ENCODE measurements at places on chromosomes 1 and 21. TPM values are rescaled to one million over a fixed set of nuclear protein-coding genes. Genes with fewer than 3 reads are reported as not detected.

DNA sequence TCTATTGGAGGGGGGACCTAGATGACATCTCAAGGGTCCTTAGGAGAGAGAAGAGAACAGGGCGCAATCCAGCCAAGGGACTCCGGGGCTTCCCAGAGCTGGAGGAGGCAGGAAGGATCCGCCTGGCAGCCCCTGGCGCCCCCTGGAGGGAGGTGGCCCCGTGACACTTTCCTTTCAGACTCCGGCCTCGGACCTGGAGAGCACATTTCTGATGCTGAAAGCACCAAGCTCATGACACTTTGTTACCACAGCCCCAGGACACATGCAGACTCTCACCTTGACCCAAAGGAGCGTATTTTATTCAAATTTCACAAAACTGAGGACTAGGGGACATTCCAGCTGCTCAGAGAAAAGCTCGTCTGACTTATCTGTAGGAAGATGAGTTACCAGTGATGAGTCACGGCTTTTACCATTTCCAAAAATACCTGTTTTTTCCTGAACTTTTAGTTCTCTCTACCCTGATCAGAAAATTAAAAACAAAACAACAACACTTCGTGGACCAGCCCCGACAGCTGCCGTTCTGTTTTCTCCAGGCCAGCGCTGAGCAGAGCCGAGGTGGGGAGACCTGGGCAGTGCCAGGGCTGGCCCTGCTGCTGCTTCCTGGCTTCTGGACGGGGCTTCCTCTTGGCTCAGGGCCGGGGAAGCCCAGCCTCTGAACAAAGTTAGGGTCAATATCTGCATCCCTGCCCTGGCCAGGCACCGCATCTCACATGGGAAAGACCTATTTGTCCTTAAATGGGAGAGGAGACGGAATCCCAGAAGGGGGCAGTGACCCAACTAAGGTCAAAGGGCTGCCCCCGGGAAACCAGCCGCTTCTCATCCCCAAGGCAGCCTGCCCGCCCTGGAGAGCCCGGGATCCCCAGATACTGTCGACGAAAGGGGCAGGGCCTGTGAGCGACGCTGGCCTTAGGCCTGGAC lies 21.6 kb upstream of the POFUT2 start:
- DNase-seq: peak; percentile 47

DNA sequence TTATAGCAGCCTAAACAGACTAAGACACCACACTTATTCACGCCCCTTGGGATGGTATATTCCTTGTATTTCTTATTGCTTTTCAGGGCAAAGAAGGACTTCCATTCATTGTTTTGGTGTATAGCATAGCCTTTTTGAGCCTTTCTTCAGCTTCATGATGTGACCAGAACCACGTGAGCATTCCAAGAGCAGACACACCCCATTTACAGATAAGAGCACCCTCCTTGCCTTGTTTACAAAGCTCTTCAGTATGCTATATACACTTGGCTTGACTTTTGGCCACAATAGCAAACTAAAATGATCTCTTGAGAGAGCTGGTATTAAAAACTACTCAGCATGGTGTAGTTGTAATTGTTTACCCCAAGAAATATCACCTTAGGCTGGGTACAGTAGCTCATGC lies 78.7 kb downstream of the PIK3R3 start:
- DNase-seq: no peak

GRCh38 chr1:33670567-33670966 lies 193.3 kb upstream of the HMGB4 start:
- no peak for DNase-seq

- no peak for DNase-seq
These were observed 24.8 kb upstream of the AVPR1B start for GRCh38 chr1:206142011-206142410.

DNA sequence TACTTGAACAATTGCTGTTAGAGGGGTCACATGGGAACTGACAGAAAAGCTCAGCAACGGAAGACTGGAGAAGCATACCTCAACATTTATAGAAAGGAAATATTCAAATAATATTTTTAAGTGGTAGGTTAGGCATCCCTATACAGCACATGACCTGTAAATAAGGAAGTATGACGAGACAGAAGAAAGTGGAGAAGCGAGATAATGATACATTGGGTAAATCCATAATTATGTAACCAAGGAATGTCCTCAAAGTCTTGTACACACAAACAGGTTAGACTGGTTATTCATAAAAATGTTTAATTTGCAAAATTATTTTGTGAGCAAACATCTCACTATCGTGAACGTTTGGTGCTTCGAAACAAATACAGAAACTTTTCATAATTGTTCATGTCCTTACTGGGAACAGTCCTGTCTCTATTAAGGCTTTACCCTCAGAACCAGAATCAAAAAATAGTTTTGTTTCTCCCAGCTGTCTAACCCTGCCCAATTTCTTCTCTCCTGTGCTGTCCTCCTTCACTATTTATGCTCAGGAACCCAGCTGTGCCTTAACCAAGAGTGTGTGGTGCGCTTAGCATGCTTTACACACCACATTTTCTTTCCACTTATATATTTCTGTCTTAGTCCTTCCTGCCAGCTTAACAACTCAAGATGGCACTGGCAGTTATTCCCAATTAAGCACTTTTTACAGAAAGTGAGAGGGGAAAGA lies 10.2 kb downstream of the KMO start:
- DNase-seq: no peak

DNA sequence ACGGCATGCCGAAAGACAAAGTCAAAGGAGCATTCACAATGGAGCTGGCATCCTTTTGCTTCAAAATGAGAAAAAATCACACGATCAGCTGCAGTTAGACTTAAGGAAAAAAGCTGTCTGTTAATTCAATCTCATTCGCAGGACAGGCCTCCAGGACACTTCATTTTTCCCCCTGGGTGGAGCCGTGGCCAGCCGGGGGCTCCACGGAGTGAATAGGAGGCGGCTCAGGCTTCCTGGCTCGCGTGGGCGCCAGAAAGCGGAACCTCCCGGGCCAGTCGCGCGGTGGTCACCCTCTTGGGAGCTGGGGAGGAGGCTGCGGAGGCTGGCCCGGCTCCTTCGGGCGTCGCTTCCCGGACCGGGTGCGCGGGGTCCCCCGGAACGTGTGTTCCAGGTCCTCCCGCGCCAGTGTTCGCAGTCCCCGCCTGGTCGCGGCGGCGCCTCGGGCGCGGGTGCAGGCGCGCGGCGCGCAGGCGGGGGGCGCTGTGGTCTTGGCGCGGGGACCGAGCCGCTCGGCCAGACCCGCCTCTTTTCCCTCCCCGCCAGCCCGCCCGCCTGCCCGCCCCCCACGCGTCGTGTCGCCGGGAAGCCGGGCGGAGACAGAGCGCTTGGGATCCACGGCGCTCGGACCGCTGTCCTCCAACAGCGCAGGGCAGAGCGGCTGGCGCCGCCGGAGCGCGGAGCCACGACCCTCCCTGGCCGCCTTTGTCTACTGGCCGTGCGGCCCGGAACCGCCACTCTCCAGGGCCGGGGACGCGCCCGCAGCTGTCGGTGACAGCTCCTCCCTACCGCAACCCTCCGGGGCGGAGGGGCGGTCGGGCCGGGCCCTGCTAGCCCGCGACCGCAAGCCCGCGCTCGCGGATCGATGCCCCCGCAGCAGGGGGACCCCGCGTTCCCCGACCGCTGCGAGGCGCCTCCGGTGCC lies at the start of gene RHOU:
Gene RHOU, plus strand, starts transcription at position 599 of the 921 bp plus-strand sequence. Its CDS starts 264 bp downstream, at position 863.
- DNase-seq: peak; percentile 76

DNA sequence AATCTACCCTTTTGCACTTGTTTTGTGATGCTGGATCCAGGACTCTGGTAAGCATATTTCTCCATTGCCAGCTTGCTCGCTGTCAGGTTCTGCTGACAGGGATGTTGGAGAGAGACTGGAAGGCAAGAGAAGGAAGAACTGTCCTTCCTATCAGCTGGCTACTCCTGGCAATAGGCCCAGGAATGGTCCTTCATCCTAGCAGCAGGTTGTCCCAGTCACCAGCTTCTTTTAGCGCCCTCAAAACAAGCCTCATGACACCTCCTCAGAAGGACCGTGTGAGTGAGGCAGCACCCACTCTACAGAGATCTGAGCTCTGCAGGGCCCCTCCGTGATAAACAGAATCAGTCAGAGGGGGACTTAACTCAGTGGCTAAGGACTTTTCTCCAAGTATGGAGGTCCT lies 33.1 kb upstream of the SLAMF9 start:
- DNase-seq: no peak

DNA sequence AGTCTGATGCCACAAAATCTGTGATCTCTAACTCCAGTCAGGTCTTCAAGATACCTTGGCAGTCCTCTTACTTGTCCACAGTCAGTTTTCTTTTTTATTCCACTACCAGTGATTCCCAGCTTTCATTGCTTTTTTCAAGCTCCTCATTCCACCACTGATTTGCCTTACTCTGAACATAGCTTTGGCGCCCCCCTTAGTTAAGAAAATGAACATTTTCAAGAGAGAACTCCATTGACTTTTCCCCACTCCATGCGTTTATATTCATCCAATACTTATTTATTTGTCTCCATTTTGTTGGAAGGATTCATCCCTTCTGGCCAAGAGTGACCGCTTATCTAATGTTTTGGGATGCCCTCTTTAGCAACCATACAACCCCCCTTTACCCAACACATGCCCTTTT lies 33.9 kb upstream of the IPO9 start:
- DNase-seq: no peak

GRCh38 chr1:214801191-214801590 lies 198.2 kb downstream of the CENPF start:
- no peak for DNase-seq

- DNase-seq: no peak
These were observed 881.0 kb downstream of the AMY1C start for GRCh38 chr1:104630567-104631149.

GRCh38 chr1:30663596-30664091 lies 59.7 kb downstream of the MATN1 start:
- DNase-seq: no peak

DNA sequence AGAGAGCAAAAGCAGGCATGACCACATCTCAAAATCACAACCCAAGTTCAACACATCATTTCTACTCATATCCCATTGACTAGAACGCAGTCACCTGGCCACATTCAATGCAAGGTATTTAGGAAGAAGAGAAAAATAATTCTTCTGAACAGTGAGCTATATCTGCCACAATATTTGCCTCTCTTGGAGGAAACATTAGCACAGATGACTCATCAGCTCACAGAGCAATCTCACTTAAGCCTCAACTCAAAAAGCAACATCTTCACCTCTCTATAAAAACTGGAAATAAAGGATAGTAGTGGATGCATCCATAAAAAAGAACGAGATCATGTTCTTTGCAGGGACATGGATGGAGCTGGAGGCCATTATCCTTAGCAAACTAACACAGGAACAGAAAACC lies 143.9 kb upstream of the FMN2 start:
- no peak for DNase-seq

DNA sequence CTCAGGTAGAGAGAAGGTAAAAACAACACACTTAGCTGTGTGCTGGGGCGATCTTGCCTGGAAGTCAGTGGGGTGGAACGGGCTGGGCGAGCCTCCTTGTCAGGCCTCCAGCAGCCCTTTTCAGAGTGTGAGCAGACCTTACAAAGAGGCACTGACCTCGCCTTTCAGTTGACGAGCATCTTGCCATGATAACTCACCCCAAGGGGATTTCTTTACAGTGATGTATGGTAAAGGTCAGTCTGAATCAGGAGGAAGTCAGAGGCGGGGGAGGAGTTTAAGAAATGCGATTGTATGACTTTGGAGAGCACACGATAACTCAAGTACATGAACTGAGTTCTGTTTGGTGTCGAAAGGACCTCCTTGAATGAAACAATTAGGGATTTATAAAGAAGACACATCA lies 326.5 kb upstream of the PROX1 start:
- no peak for DNase-seq

- DNase-seq: no peak
These were observed 12.2 kb downstream of the ZNF697 start for GRCh38 chr1:119635811-119636390.

- no peak for DNase-seq
These were observed 23.3 kb downstream of the SUSD4 start for GRCh38 chr1:223340637-223341036.

DNA sequence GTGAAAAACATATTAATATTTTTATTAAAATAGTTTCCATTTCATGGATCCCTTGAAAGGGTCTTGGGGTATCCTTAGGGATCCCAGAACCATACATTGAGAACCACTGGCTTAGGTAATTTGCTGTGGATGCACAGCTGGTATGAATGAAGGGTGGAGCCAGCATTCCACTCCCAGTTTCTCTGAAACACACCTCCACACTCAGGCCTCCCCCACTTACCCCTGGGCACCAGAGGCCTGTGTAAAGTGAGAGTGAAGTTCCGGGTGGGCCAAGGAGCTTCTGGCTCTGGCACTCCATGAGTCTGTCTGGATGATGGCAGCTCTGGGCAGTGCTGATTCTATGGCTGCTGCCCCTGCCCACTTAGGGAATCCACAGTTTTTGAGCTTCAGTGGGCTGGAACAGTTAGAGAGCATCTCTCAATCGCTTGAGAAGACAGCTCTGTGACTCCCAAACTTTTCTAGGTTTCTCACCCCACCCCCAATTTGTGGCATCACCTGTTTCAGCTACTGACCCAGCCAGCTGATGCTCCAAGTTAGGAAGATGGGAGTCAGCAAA lies 57.8 kb upstream of the CD1D start:
- no peak for DNase-seq

GRCh38 chr1:93937997-93938396 lies 28.8 kb upstream of the GCLM start:
- DNase-seq: no peak

DNA sequence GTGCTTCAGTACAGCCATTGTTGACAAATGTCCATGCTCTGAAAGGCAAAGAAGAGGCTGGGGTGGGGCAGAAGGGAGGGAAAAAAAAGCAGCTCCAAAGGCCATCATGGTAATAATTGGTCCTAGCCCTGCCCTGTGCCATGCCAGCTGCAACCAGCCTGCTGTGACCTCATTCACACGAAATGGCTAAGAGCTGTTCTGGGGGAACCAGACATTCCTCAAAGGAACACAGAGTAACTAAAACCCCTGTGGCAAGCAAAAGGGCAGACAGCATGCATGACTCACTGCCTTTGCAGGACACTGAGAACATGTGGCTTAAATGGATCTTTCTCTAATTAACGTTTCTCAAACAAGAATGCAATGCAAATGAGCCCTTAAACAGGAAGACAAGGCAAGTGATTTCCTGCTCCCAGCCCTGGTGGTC lies 42.3 kb downstream of the STYXL2 start:
- DNase-seq: no peak

DNA sequence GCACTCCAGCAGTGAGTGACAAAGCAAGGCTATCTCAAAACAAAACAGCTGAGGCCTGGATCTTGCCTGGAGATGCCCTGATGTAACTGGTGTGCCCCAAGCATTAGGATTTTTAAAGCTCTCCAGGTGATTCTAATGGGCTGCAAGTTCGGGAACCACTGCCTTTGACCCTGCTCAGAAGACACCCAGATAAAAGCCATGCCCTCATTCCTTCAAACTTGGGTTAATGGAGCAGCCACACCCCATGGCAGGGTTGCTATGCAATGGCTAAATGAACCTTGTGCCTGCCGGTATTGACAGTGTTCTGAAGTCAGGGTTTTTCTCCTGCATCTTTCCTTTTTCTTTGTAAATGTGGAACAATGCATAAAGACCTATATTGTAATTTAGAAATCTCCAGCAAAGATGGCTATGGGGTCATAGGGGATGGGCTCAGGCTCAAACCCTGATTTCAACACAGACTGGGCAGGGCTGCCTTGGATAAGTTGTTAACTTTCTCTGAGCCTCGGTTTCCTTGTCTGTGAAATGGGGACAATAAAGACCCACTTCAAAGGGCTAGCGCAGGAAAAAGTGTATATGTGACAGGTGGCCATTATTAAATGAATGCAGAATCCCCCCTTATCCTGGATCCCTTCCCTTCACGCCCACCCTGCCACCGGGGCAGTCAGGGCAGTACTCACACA lies 453 bp downstream of the TFF3 start:
- DNase-seq: no peak

Gene TSHB
- not detected for total RNA-seq

Gene WNT2B
- total RNA-seq: not detected

Gene SAMSN1
- total RNA-seq: 103 TPM

Gene APCS
- total RNA-seq: not detected

Gene EPHA2
- total RNA-seq: not detected

Gene CELA3A
- total RNA-seq: not detected

Gene VASH2
- 0.21 TPM for total RNA-seq

Gene CD1D
- not detected for total RNA-seq
